Stimulated activated CD4-positive, alpha-beta T cell treated with anti-CD3 and anti-CD28 coated beads, Interleukin-2, amount 100 ng/mL, for 4 hours (primary cell): ENCODE measurements at places on chromosomes 6 and 20.

DNA sequence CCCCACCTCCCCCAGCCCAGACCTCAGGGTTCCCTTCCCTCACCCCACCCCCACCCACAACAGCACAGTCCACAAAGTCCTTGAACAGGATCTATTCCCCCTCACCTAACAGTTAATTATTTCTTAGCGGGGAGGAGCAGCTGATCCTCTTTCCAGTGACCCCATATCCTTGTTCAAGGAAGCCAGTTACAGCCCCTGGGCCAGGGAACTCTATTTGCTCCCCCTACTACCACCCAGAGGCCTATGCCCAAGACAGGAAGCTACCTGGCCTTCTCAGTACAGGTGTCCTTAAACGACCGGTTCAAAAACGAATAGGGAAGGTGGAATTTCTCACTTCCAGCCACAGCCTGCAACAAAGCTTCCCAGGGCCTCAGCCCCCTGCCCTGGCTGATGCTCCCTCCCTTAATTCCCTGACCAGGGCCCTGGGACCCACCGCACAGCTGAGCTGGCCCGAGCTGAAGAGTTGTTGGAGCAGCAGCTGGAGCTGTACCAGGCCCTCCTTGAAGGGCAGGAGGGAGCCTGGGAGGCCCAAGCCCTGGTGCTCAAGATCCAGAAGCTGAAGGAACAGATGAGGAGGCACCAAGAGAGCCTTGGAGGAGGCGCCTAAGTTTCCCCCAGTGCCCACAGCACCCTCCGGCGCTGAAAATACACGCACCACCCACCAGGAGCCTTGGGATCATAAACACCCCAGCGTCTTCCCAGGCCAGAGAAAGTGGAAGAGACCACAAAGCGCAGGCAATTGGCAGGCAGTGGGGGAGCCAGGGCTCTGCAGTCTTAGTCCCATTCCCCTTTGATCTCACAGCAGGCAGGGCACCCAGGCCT is 778 bp downstream of the MCCD1 start:
- no peak for DNase-seq

- no peak for DNase-seq
These were observed 38.8 kb downstream of the MAP7 start for GRCh38 chr6:136511397-136511796.

DNA sequence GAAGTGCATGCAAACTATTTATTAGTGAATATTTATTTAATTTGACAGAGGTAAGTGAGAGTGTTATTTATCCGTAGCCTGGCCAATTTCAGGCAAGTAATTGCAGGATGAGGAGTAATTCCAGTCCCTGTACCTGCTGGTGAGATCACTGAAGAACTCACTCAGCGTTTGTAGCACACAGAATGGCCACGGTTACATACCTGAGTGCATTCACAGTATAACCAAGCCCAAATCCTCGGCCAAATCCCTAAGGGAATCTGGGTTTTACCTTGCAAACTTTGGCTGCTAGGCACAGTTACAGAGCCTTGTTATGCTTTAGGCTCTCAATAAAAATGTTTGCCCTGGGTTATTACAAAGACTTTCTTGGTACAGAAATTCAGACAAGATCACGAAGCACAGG is 93.3 kb downstream of the KCNQ5 start:
- DNase-seq: no peak

DNA sequence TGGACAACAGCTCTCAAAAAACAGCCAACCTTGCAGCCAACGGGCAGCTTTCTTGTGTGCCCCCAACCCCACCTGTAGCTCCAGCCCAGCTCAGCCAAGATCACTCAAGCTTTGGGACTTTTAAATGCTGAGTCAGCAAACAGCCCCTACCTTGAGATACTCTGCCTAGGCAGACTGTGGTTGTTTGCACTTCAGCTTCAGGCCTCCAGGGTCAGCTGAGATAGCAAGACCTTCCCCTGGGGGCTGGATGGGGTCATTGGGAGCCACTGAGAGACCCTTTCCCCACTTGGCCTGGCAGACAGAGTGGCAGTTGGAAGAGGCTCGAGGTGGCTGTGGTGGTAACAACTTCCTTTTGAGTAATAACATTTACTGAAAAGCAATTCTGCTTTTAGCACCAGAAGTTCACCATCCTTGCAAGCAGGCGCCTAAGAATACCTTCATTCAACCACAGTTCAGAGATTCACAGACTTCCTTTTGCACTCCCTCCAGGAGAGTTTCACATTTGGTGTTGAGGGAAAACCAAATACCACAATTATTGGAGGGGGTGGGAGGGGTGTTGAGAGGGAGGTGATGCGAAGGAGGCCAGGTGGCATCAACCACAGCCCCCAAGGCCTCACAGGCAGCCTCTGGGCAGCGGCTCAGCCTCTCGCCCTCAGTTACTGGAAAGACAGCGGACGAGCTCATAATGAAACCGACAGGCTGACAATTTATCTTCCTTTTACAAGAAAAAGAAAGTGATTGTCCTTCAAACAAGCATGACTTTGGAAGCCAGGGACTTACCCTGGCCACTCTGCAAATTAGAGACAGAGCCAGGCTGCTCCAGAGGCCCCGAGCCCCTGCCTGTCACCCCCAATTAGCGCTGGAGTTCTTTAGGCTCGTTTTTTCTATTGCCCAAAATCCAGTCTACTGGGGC is 148.1 kb downstream of the CEBPB start:
- DNase-seq: no peak

- DNase-seq: no peak
These were observed 14.9 kb downstream of the PTK7 start for GRCh38 chr6:43091020-43091419.

GRCh38 chr6:26457264-26457805 is 420 bp upstream of the BTN2A1 start:
- no peak for DNase-seq

- DNase-seq: no peak
These were observed 69.2 kb downstream of the PRDM1 start for GRCh38 chr6:106155219-106155830.

DNA sequence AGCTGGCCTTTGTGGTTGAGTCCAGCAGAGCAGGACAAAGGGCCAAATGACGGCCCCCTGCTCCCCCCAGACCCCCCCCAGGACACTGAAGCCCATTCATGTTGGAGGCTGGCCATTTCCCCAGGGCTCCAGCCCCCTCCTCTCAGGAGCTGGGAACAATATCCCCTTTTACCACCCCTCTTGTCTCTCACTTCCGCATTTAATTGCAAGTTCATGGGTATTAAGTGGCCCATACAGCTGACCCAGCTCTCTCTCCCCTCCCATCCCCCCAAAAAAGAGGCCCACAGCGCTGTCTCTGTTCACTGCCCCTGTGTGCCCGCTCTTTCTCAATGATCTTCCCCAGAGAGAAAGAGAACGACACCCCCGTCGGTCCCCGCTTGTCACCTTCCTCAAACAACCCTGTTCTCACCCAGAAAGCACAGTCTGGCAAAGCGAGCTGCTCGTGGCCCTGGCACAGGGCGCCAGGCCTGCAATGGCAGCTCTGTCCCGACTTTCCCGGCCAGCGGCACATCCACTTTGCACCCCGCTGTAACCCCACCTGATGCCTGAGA is 30.4 kb downstream of the PREX1 start:
- DNase-seq: no peak

- no peak for DNase-seq
These were observed 17.0 kb upstream of the HLA-A start for GRCh38 chr6:29925321-29925720.

- no peak for DNase-seq
These were observed 590.6 kb downstream of the QKI start for GRCh38 chr6:164005004-164005711.

DNA sequence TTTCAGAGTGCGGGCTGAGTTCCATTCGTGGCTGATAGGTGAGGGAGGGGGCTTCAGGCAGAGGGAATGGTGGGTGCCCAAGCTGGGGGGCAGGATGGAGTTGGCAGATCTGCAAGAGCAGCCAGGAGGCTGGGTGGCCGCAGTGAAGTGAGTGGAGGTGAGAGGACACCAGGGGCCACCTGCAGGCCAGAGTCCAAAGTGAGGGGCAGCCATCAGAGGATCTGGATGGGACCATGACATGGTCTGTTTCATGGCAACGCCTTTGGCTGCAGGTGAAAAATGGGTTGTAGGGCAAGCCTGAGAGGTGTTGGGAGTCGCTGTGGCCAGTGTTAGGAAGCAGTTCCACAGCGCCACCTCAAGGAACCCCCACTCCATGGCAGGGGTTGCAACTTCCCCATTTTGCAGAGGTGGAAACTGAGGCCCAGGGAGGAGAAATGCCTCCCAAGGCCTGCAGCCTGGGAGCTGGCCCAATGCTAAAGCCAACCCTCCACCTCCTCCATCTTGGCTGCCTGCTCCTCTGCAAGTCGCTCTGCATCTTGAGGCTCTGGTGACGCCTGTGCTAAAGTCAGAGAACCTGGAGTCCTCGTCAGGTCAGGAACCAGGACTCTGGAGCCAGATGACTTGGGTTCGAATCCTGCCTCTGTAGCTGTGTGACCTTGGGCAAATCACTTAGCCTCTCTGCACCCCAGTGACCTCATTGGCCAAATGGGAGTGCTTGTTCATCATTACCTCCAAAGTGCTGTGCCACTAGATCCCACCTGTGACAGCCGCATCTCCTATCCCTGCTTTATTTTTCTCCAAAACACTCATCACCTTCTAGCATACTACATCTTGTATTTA is 153.8 kb downstream of the CEBPB start:
- no peak for DNase-seq

GRCh38 chr6:106628658-106629102 is 618 bp downstream of the RTN4IP1 start:
- DNase-seq: no peak

- DNase-seq: no peak
These were observed 176.1 kb downstream of the SMOC2 start for GRCh38 chr6:168616816-168617765.

- DNase-seq: no peak
These were observed 2.1 kb downstream of the ZC3H12D start for GRCh38 chr6:149482545-149483333.
